Activated CD4-positive, CD25-positive, alpha-beta regulatory T cell treated with anti-CD3 and anti-CD28 coated beads, Interleukin-2, amount 50 U/mL, for 16 hours (primary cell): ENCODE measurements at places on chromosomes 5 and 9.

GRCh38 chr9:88307136-88307535 lies 81.1 kb upstream of the SPIN1 start:
- no peak for DNase-seq

DNA sequence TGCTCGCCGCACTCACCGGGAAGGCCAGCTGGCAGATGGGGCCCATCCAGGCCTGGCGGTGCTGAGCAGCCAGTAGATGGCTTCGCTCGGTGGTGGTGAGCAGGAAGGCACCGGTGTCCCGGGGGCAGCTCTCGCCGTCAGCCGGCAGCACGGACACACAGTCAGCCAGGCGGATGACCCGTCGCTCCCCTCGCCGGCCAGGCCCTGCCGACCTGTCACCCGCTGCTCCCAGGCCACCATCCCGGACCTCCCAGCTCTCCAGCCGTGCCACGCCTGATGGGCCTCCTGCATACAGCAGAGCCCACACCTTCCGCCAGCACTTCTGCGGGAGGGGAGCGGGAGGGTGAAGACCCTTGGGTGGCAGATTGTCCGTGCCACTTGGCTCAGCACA lies 1.4 kb downstream of the DOK3 start:
- DNase-seq: no peak

- no peak for DNase-seq
These were observed at the start of gene ADAMTSL2 for GRCh38 chr9:133534346-133535291. ADAMTSL2 (plus strand) TSS chr9:133534704; CDS start chr9:133536713, 2,009 bp downstream.

- DNase-seq: no peak
These were observed 270.7 kb downstream of the PDE4D start for GRCh38 chr5:59622848-59623247.

DNA sequence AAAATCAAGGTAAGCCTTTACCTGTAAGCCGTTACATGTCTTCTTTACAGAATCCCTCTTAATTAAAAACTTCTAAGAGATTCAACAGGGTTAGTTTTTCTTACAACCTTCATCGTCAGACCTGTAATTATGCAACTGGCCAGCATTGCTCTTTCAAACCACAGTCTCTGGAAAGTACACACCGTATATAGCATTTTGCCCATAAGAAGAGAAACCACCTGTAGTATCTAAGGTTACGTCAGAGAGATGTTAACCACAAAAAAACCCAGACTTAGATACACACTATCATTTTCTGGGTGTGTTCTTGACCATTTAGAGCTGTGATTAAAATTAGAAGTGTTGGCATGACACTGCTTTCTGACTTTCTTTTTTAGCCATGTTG lies 140.0 kb downstream of the MUSK start:
- no peak for DNase-seq

GRCh38 chr5:858726-859125 lies 7.9 kb upstream of the ZDHHC11 start:
- DNase-seq: no peak

- DNase-seq: no peak
These were observed 1.2 kb downstream of the SCAMP1 start for GRCh38 chr5:78361631-78361993.

- no peak for DNase-seq
These were observed 13.9 kb downstream of the MROH2B start for GRCh38 chr5:41057231-41057630.

DNA sequence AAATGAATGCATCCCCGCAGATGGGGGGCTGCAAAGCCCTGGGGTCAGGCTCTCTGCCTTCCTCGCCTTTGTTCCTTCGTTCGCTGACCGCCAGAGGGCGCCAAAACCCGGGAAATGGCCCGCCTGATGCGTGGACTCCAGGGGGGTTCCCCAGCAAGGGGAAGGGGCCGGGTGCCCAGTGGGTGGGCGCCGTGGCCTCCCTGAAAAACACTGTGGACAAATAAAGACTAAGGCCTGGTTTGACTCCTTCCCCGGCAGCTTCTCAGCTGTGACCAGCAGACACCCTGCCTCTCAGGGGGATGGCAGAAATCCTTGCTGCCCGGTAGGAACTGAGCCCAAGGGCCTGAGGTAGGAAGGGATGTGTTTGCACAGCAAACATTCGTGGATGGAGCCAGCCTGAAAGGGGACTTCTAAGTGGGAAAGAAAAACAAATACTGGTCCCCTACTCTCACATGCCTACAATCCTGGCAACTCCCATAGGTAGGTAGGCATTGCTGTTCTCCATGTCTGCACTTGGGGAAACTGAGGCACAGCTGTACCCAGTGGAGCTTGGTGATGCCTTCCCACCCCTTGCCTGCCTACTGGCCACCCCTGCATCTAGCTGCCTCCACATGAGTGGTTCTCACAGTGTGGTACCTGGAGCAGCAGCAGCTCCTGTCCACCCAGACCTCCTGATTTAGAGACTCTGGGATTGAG lies 57.7 kb downstream of the DUSP1 start:
- peak; percentile 66 for DNase-seq

DNA sequence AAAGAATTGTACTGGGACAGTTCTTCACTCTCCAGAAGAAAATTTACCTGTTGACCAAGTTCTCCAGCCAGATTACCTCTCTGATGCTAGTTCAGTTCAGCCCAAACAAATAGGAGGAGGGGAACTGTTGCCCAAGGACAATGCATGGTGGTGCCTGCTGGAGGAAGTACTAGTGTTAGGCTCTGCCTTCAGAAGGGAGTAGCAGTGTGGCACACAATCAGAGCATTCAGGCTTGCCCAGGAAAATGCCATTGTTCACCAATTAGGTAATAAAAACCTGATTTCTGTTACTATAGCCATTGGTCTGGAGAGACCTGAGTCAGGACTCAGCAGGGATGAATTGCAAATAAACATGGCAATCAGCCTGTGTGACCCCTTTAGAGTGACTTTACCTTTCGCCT lies 720.8 kb upstream of the ZNF608 start:
- DNase-seq: no peak

DNA sequence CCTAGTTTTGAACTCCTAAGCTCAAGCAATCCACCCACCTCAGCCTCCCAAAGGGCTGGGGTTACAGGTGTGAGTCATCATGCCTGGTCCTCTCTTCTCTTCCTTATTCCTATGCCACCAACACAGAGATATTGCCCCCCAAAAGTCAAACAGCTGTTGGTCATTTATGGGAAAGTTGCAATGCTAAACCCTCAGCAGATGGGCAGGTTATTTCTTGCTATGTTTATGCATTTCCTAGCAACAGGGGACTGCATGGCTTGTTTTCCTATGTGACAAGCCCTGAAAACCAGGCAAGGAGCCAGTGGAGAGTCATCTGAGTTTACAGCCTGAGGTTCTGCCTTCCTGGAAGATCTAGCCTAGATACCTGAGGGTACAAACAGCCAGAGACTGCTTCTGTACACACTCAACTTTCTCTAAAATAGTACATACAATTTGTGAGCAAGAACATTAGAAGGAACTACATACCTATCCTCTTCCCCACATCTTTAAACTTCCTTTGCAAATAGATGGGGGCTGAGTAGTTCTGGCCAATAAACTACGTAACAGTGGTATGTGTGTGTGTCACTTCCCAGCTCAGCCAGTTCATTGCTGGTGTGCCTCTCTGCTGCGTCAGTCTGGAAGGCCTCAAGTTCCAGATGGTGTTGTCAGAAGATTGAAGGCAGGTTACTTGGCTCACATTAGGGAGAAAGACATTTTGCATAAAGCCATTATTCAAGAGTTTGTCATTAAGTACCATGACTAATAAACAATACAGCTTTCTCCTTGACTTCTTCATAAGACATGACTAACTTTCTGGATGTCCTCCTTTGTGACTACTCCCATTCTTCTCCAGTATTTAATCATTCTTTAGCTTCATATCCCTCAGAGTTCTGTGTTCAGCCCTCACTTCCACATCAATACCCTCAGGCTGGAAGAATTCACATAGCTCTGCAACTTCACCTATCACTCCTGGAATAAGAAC lies 65.3 kb downstream of the CSNK1A1 start:
- DNase-seq: no peak

- no peak for DNase-seq
These were observed 12.3 kb downstream of the IFNA21 start for GRCh38 chr9:21154018-21154608.

- DNase-seq: no peak
These were observed 52.1 kb downstream of the GDNF start for GRCh38 chr5:37787742-37788141.

DNA sequence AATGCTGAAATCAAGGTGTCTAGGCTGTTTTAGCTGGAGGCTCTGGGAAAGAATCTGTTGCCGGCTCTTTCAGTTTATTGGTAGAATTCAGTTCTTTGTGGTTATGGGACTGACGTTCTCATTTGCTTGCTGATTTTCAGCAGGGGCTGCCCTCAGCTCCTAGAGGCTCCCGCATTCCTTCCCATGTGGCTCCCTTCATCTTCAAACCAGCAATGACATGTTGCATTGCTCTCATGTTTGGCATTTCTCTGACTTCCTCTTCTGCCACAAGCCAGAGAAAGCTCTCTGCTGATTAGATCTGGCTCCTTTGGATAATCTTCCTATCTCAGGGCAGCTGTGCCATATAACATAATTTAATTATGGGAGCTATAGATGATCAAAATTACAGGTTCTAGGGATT lies 360.3 kb downstream of the LRRC70 start:
- DNase-seq: no peak

- peak; percentile 22 for DNase-seq
These were observed 70.8 kb upstream of the CDKN2B start for GRCh38 chr9:22079873-22080341.
